ENCODE measurements at places on chromosomes 2 and 18.
A peak's percentile ranks its signal among the peaks of the same experiment; 100 is the strongest.

DNA sequence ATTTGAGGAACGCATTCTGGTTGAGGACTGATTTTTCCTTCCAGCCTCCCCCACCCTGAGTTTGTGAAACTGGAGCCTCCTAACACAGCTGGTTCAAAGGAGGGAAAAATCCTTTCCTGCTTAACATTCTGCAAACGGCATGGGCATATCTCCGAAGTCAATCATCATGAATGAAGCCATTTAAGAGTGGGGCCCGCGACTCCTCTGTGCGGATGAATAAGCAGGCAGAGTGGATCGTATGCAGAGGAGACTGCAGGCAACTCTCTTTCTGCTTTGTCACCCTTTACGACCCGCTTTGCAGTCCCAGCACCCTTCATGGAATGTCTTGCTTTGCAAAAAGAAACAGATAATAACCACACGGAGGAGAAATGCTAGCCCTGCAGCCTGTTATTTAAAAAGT, 305.2 kb downstream of the CLIP4 start:
- DNase-seq, result no peak

GRCh38 chr2:140401056-140401455, 1620.9 kb upstream of the NXPH2 start:
- no peak for DNase-seq

DNA sequence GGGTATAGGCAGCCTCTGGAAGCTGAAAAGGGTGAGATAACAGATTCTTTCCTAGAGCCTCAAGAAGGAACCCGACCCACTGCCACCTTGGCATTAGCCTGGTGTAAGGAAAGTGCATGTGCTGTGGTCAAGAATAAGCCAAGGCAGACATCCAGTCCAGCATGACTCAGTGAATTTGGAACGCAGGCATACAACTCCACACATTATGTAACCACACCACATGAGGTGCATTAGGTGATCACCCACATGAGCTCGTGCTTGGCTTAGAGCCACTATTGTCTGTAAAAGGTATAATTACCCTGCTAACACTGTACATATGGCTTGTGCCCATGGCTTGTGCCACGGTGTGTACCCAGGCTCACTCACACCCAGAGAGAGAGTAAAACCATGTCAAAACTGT, 583.7 kb upstream of the HNMT start:
- no peak for DNase-seq

GRCh38 chr2:215622837-215623236, 187.0 kb upstream of the FN1 start:
- no peak for DNase-seq

- no peak for DNase-seq
These were observed 182.1 kb downstream of the OSR1 start for GRCh38 chr2:19176172-19176852.

- DNase-seq, result no peak
These were observed 226.0 kb upstream of the CTAGE1 start for GRCh38 chr18:22643731-22644130.

GRCh38 chr18:52009958-52010357, 330.0 kb upstream of the DCC start:
- no peak for DNase-seq

GRCh38 chr2:221461901-221462300, 110.2 kb downstream of the EPHA4 start:
- DNase-seq, result no peak

DNA sequence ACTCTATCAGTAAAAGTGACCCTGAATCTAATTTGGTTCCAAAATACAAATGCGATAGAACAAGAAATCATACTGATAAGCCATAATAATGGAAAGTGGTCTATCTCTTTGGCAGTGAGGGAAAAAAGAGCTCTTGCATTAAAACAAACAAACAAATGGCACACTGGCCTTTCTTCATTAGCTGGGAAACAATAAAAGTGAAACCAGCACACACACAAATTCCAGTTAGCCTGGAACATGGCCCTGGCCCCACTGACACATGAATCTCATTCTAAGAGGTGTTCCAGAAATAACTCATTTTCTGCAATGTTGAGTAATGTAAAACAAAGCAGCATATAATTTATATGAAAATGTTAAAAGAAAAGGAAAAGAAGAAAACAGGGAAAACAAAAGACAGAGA, 79.3 kb upstream of the TGFA start:
- no peak for DNase-seq

- DNase-seq, result peak; percentile 58
These were observed 114.5 kb downstream of the INSIG2 start for GRCh38 chr2:118202707-118203303.

GRCh38 chr2:19123556-19123955, 234.9 kb downstream of the OSR1 start:
- no peak for DNase-seq

- no peak for DNase-seq
These were observed 537.2 kb upstream of the DCC start for GRCh38 chr18:51802569-51803428.
